ENCODE measurements at places on chromosomes 6 and 20.

- DNase-seq, result no peak
These were observed 734 bp downstream of the TPBG start for GRCh38 chr6:82364087-82365015.

DNA sequence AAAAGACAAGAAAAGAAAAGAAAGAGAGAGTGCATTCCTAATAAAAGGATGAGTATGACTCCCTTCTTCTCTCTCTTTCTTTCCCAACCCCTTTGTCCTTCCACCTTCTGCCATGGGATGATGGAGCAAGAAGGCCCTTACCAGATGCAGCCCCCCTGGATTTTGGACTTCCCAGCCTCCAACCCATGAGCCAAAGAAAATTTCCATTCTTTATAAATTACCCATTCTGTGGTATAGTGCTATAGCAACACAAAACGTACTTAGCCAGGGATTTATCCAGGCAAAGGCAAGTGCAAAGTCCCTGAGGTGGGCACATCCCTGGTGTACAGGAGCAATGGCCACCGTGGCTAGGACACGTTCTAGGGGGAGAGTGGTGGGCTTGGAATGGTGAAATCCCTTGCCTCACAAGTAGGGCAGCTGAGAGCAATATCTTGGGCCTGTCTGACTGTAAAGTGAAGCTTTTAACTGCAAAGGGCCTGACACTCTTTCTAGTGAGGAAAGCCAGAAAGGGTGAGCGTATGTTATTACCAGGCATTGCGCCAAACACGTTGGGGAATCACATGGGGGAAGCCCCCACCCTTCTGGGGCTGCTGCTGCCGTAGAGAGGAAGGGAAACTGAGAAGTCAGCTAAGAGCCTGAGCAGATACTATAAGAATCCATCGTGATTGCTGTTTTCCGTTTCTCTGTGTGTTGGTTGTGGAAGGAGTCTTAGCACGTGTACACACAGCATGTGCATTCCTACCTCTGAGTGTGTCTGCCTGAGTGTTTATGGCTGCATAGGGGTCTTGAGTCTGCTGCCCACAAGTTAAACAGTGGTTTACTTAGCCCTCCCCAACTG lies 50.7 kb upstream of the SIRPA start:
- no peak for DNase-seq

- no peak for DNase-seq
These were observed 28.2 kb downstream of the TBC1D32 start for GRCh38 chr6:121305957-121306607.

GRCh38 chr20:58981628-58982364 lies 740 bp downstream of the NELFCD start:
- DNase-seq, result no peak

GRCh38 chr6:157822245-157823000 lies 623 bp upstream of the SNX9 start:
- DNase-seq, result no peak

DNA sequence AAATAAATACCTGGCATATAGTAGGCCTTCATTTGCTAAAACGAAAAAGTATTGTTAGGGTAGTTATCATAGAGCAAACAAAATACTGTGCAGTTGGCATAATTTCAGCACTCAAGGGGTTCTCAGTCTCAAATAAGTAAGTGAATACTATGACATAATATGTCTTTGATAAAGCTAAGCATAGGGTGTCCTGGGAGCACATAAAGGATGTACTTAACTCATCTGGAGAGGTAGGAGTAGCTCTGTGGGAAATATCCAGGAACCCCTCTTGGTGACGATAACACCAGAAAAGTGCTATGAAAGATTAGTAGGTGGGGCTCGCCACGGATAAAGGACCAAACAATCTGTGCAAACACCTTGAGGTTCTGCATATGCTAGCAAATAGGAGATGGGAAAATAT lies 23.2 kb downstream of the VNN1 start:
- no peak for DNase-seq

DNA sequence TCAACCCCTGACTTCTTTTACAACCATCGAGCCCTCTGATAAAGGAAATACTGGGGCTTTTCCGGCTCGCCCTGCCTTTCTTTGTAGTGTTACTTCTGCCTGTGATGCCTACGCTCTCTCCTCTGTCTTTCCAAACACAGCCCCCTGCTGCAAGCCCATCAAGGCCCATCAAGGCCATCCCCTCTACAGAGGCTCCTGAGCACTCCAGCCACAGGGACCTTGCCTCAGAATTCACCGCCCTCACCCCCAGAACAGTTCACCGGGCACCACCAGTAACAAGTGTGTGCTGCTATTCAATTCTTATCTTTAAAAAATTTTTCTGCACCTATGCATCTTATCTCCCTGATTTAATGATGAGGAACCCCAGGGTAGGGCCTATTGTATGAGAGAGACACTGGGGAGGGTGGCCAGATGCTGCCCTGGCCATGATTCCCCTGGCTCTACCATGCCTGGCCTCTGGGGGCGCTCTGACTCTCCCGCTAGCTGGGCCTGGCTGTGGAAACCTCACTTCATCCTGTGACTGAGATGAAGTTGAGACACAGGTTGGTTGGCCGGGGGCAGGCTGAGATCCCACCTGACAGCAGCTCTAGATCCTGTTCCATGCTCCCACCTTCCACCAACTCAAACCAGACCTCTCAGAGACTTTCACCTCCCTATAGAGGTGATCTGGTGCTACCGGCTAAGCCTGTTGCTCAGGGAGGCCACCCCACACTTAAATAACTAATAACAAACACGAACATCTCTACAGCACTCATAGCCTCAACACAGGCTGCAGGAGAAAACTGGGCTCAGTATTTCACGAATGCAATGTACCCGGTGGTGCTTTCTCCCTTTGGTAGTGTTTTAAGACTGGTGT lies 19.2 kb upstream of the GLP1R start:
- DNase-seq, result no peak

DNA sequence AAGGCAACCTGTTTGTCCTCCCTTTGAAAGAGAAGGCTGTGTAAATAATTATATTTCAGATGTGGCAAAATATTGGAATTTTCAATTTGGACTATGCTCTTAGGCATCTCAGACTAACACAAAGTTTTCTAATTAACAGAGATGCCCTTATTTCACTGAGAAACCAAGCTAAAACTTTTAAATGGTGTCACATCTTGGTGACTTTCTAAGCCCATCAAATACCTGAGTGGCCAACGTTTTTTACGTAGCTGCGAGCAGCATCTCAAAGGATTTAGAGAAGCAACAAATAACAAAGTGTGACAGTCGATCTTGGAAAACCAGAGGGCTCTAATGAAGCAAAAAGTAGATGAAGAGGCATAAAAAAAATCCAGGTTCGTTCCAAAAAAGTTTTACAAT lies 3.4 kb upstream of the HEY2 start:
- no peak for DNase-seq

DNA sequence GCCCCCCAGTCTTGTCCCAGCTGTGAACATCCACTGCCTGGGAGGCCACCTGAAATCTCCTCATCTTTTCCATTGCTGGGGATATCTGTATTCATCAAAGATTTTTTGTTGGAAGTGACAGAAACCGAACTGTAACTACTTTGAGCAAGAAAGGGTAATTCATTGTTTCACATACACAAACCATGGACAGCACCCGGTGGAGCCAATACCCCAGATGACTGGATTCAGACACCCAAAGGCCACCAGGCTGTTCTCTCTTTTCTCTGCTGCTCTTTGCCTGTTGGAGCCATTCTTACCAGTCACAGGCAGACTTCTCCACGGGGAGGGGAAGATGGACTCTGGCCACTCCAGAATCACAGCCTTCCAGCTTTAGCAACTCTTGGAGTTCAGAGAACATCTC lies 11.7 kb upstream of the RALY start:
- no peak for DNase-seq

GRCh38 chr6:113626475-113626874 lies 230.7 kb upstream of the MARCKS start:
- no peak for DNase-seq

- DNase-seq, result no peak
These were observed 187.2 kb upstream of the KCNG1 start for GRCh38 chr20:51210084-51210483.

DNA sequence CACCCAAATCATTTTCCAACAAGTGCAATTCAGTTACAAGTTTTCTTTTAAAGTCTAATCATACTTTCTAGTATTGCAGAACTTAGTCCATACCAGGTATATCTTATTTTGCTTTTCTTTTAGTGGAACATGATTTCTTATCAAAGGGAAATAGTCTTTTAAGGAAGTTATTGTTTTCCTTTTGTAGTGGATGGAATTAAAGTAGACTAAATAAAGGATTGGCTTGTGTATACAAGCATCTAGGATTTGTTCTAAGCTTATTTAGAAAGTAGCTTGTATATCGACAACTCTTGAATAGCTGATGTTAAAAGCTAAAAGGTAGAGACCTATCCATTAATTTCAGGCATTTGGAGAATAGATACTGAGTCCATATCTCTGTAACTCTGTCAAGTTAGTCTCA lies 14.8 kb downstream of the DCBLD1 start:
- no peak for DNase-seq

DNA sequence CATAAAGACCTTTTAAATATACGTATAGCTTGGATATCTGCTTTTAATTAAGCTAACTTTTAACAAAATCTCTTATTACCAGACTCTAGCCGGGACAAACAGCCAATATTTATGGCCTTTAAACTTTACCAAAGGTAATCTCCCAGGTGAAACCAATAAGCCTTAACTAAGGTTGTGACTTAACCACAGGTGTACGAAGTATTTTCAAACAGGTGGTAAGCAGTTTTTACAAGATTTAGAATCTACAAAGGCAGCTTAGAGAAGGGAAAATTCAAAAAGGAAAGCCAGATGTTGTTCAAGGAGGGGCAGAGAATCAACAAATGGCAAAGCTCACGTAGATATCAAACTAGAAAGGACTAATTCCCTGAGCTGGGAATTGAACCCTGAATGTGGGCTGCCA lies 15.8 kb downstream of the WFDC2 start:
- no peak for DNase-seq

GRCh38 chr20:46883892-46884291 lies 10.8 kb upstream of the EYA2 start:
- DNase-seq, result no peak

Measured in stimulated activated CD8-positive, alpha-beta memory T cell treated with anti-CD3 and anti-CD28 coated beads, Interleukin-4, amount 100 ng/mL, for 4 hours (primary cell).